ENCODE measurements at places on chromosomes 6 and 20.

DNA sequence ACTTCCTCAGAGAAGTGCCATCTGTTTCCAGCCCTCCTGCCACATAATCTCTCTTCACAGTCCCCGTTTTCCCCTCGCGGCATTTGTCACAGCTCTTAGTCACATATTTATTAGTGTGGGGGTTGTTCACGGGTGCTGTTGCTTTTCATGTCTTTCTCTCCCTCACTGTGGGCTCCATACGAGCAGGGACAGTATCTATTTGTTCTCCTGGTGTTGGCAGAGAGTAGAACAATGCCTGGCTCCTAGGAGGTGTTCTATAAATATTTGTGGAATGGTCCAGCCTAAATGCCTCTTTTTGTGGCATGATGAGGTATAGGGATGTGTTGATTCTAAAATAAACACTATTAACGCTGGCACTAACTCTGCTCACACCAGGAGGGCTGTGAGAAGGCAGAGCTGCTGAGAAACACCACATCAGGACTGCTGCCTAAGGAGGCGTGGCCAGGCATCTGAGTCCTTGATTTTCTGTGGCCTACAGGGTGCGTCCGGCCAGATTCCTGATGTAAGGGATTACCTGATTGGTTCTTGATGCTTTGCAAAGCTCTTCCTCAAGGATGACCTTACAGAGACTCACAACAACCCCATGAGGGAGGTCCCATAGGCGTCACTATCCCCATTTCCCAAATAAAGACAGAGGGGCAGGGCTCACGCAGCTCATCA is 219.8 kb upstream of the ARID1B start:
- DNase-seq: peak; percentile 25

DNA sequence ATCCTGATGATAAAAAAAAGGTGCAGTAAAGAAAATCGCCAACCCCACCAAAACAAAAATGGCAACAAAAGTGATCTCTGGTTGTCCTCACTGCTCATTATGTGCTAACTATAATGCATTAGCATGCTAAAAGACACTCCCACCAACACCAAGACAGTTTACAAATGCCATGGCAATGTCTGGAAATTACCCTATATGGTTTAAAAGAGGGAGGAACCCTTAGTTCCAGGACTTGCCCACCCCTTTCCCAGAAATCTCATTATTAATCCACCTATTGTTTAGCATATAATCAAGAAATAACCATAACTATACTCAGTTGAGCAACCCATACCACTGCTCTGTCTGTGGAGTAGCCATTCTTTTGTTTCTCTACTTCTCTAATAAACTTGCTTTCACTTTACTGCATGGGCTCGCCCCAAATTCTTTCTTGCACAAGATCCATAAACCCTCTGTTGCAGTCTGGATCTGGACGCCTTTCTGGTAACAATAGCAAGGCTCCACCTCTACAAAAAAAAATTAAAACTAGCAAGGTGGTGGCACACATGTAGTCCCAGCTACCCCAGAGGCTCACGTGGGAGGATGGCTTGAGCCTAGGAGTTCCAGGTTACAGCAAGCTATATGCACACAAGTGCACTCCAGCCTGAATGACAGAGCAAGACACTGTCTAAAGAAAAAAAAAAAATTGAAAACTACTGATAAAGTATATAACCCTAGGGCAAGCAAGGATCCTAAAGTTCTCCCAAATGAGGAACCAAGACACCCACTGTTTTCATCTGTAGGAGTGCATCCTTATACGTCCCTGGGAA is 278.8 kb upstream of the JARID2 start:
- DNase-seq: no peak

DNA sequence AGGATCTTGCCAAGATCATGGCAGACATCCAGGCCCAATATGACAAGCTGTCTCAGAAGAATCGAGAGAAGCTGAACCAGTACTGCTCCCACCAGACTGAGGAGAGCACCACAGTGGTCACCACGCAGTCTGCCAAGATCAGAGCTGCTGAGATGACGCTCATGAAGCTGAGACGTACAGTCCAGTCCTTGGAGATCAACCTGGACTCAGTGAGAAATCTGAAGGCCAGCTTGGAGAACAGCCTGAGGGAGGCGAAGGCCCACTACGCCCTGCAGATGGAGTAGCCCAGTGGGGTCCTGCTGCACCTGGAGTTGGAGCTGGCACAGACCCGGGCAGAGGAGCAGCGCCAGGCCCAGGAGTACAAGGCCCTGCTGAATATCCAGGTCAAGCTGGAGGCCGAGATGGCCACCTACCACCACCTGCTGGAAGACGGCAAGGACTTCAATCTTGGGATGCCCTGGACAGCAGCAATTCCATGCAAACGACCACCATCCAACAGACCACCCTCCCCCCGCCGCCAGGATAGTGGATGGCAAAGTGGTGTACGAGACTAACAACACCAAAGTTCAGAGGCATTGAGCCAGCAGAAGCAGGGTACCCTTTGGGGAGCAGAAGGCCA is 44.7 kb upstream of the GRM4 start:
- no peak for DNase-seq

GRCh38 chr20:47003223-47003622 is 108.6 kb downstream of the EYA2 start:
- DNase-seq: no peak

Measured in right kidney (tissue), 9 donors.